Activated CD8-positive, alpha-beta memory T cell treated with anti-CD3 and anti-CD28 coated beads, Interleukin-2, amount 50 U/mL, for 4 hours (primary cell): ENCODE measurements at places on chromosomes 16 and 17.

DNA sequence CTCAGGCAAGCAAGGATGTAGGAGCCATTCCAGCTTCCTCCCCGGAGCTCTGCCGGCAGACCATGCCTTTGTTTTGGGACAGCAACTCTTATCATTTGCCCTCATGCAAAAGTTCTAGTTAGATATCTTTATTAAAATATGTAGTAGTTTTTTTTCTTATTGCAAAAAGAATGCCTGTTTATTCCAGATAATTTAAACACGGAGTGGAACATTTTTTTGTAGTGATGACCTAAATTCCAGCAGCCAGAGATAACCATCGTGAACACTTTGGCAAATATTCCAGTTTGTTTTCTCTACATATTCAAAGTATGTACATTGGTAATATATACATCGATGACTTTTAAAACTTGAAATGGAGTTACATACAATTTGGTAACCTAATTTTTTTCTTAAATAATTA, 54.8 kb downstream of the CRISPLD2 start:
- DNase-seq = no peak

DNA sequence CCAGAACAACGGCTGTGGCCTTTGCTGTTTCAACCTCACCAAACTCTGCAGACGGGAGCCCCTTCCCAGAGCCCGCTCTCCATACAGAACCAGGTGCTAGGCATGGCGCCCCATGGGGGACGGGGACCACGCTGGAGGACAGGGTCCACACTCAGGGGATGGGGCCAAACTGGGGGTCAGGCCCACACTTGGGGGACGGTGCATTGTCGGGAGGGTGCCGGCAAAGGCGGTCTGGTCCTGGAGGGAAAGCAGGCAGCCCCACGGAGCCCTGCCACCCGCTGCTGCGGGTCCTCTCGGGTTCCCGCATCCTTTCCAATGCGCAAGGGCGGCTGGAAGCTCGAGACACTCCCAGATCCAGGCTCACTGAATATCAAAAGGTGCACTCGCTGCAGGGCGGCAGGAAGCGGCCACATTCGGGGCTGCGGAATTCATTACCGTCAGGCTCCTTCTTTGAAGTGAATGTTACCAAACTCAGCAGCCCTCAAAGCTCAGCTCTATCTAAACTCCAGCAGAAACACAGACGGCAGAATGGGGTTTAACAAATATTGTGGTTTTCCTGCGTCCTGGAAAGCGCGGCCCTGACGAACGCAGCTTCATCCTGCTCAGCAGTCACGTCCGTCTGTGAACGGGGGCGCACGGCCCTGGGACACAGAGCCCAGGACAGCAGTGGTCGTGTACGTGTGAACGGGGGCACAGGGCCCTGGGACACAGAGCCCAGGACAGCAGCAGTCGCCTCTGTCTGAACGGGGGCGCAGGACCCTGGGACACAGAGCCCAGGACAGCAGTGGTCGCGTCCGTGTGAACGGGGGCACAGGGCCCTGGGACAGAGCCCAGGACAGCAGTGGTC, 41.3 kb downstream of the LMF1 start:
- DNase-seq = peak; percentile 12

DNA sequence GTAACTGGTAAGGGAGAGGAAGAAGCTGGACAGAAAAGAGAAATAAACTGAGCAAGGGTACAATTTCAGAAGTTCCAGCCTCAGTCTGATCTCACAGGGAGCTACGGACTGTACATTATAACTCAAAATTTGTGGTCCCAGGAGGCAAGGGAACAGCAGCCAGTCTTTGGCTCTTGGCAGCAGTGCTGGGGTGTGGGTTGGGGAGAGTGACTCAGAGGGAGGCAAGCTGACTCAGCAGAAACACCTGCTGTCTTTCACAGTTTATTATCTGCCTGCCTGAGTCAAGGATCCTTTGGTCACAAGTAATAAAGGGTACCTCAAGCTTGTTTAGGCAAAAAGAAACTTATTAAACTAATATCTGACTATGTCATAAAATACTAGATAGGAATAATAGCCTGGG, 73.5 kb upstream of the KIF2B start:
- DNase-seq = no peak

DNA sequence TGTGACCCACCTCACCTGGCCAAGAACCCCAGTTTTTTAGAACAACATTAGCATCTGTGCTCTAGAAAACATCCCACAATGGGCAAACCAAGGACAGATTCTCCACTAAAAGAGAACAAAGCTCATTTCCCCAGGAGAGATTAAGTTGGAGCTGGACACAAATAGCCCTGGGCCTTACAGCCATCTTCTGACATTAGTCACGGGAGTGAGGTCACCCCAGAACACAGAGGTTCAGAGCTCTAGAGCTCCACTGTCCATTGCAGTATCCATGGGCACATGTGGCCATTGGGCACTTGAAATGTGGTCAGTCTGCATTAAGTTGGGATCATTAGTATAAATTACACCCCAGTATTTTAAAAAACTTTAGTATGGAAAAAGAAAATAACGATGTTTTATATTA, 47.6 kb upstream of the RBBP6 start:
- no peak for DNase-seq

- no peak for DNase-seq
Measured at GRCh38 chr17:75064867-75065561, 18.0 kb downstream of the KCTD2 start.

DNA sequence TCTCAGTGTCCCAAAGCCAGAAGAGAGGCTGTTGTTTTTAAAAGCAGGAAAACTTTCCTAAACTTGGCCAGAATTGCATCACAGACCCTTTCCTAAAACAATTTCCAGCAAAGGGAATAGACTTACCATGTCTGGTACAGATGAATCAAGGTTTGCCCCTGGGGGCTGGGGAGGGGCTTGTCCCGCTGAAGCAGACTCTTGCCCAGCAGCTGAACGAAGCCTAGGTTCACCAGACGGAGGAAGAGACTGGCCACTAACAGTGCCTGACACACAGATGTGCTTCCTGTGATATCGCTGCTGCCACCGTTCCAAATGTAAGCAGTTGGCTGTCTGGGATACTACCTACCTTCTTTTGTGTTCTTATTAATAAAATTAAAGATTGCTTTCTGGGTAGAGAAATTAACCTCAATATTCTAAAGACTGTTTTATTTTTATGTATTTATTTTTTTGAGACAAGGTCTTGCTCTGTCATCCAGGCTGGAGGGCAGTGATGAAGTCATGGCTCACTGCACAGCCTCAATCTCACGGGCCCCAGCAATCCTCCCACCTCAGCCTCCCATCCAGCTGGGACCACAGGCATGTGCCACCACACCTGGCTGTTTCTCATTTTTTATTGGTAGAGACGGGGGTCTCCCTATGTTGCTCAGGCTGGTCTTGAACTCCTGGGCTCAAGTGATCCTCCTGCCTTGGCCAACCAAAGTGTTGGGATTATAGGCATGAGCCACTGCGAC, 13.5 kb downstream of the PRCD start:
- DNase-seq = no peak

DNA sequence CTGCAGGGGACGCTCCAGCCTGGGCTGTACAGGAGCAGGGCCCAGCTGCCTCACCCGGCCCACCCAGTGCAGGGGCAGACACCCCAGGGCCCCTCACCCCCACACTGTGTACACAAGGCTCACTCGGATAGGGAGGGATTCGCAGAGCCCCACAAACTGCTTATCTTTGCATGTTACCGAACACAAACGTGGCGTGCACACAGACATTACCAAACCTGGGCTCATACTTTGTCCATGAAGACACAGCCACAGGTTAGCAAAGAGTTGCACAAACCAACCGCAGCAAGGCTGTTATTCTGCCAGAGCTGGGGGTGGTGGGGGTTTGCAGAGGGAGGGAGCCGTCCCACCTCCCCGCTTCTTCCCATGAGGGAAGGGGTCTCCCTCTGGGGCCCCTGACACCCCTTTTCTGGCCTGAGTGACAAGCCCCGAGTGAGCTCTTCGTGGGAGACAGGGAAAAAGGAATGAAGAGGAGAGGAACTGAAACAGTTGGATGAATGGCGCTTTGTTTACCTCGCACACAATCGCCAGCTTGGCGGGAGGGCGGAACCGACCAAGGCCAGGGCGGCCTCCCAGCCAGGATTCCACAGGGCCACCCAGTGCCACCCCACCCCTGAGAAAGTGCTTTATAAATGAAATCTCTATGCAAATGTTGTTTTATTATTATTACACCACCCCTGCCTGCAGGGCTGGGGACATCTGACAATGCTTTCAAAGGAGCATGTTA, 434 bp upstream of the CPSF4L start:
- DNase-seq = no peak

DNA sequence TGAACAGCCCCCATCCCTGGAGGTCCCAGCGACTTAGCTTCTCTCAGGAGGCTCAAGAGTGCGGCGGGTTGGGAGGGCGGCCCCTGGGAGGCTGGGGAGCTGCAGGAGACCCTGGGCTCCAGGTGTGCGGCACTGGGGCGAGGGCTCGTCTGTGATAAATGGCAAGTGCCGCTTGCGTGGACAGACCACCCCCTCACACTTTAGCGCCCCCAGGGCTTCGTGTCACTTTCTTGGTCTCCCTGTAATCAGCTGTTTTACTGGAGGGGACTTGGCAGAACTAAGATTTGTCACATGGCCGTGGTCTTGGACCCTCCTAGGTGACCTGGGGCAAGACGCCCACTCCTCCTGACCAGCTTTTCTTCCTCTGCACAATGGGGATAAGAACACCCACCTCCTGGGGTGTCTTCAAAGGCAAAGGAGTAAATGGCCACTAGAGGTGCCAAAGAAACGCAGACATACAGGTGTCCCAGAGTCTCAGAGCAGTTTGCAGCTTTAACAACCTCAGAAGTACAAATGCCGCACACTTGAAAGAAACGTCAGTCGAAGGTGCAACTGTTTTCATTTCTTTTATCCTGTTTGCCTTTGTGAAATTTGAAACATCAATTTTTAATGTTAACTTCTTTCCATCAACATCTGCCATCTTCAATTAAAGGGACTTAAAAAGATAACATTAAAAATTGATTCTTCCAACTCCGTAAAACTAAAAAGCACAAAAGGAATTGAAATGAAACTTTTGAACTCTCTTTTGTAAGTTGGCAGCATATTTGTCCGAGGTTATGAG, 946 bp downstream of the OSGIN1 start:
- DNase-seq = no peak

DNA sequence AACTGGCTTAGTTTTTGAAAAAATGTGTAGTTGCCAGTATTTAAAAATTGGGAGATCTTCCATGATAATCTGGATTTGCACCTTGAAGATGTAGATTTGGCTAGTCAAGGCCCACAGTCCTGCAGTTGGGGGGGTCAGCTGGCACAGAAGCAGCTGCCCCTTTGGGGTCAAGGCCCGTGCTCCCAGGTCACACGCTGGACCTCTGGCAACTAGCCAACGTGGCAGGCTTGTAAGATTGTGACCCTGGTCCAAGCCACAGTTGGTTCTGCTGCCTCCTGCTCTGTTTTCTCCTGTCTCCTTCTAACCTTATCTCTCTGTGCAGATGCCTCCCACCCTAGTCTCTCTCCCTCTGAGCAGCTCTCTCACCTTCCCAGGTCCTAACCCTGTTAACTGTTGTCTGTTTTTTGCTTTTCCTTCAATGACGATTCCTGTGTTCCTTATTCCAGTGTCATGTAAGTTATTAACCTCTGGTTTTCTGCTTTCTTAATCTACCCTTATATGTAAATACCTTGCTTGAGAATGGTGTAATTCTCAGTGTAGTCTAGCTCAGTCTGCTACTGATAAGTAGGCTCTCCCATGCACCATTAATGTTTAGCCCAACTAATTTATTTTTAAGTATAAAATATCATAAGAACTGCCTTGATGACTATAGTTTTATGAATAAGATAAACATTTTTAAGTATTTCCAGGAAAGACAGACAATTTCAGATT, 27.9 kb downstream of the CLEC16A start:
- DNase-seq = no peak

DNA sequence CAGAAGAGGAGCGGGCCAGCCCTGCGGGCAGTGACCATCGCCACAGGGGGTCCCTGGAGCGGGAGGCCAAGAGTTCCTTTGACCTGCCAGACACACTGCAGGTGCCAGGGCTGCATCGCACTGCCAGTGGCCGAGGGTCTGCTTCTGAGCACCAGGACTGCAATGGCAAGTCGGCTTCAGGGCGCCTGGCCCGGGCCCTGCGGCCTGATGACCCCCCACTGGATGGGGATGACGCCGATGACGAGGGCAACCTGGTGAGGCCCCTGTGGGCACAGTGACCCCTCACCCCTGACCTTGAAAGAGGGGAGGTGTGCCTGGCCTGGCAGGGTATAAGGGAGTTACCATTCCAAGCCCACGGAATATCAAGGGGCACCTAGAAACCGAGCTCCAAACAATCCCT, 35.1 kb upstream of the ABCC3 start:
- DNase-seq = no peak

DNA sequence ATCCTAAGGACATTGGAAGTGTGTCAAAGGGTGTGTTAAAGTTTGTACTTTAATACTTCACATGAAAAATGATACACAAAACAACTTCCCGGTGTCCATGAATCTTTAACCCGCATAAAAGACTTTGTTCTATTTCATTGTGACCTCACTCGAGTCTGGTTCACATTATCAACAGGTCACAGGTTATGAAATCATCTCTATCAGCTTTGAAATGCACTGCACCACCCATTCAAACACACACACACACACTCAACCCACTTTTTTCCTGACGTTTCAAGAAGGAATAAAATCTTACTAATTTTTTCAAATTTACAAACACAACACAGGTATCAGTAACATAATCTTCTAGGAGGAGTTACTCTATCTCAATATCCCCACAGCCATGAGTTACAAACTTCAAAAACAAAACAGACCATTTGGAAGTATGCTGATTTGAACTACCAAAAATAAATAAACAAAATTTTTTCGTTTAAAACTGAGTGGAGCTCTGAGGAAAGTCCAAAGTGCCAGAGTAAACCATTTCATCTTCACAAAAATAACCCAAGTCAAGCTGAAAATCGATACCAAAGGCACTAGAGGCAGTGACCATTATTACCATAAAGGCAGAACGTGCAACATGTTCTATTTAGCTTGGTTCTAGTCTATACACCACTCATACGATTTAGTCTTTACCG, 2.7 kb downstream of the ACOX1 start:
- DNase-seq = no peak

DNA sequence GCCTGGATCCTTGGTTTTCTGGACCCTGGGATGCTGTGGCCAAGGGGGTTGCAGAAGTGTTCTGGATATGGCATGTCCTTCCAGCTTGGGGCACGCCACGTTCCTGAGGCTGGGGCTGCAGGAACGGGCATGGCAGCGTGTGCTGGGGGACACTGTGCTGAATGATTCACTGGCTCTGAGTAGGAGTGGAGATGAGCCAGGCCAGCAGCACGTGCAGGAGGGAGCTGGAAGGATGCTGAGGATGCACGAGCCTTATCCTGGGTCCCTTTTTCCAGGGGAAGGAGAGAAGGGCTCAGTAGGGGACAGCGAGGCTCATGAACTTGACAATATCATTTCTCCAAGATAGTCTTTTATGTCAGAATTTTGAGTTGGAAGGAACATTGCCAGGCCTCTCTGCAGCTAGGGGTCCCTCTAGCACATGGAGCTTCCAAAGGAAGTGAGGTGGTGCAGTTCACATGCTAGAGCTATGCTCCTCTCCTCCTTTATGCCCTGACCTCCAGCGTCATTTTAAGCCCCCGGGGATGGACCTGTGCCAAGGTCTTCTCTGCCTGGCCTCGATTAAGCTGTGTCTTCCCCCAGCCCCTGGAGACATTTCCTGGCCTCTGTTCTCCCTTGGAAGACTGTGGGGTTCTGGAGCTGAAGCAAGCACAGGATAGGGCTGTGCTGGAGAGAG, 125.9 kb downstream of the OR1D5 start:
- DNase-seq = no peak
